Activated CD4-positive, alpha-beta T cell treated with anti-CD3 and anti-CD28 coated beads, Interleukin-2, Interleukin-4, amounts not matched to agents 100 ng/mL and 50 ng/mL, durations not matched to agents 16 hours and 8 hours (primary cell): ENCODE measurements at places on chromosomes 1 and 21.
A peak's percentile ranks its signal among the peaks of the same experiment; 100 is the strongest.

DNA sequence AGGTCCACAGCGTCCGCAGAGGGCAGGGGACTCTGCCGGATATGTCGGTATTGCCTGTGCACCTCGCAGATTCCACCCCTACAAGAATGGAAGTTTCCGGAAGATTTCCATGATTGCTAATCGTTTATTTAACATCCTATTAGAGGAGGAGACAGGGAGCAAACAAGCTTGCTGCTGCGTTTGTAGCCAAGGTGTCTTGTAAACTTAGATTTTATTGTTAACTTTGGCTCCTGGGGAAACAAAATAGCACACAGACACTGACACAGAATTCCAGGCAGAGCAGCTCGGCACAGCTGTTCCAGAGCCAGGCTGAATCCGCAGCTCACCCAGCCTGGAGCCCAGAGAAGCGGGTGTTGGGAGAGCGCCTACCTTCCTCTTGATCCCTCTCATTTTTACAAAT, 75.7 kb downstream of the AJAP1 start:
- no peak for DNase-seq

DNA sequence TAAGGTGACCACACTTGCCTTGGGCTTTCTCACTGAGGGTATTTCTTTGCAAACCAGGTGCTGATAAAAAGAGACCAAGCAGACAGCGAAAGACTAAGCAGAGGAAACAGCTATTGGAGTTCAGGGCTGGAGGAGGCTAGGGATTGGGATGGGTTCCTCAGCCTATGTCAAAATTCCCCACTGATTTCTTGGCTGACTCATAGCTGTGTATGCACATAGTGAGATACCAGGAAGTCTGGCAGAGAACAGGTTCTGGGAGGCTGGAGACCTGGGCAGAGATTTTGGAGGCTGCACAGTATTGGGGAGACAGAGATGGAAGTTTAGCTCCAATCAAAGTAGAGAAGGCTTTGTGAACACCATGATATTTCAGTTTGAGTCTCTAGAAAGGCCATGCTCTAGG, 25.3 kb downstream of the YARS1 start:
- no peak for DNase-seq

- DNase-seq = peak; percentile 50
Observed at GRCh38 chr1:183622884-183623785, 12.4 kb downstream of the ARPC5 start.

- no peak for DNase-seq
Observed at GRCh38 chr1:179021873-179022272, 3.8 kb upstream of the FAM20B start.

DNA sequence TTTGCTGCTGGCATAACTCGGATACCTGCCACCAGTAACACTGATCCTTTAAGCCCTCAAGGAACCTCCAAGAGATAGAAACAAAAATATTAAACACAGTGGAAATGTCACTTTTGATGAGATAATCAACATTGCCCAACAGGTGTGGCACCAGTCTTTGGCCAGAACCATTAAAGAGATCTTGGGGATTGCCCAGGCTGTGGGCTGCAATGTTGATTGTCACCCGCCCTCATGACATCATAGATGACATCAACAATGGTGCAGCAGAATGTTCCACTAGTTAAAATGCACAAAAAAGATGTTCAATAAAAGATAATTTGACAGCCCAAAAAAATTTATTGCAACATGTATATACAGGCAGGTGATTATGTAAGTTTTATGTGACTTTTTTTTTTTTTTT, 20.2 kb upstream of the ZMYM1 start:
- DNase-seq = no peak

DNA sequence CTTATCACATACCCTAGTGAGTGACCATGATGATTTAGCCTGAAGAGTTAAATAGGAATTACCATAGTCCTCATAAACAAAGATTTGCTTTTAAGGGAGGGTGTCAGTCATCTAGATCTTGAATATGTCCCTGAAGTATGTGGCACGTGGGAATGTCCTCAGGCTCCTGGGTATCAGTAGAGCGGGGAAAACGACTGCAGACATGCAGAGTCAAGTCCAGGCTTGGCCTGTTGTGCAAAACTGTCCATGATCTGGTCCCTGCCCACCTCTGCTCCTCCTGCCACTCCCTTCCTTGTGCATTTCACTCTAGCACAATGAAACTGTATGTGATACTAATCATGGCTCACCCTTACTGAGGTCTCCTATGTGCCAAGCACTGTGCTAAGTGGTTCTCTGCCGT, 12.9 kb downstream of the MOV10 start:
- no peak for DNase-seq

- no peak for DNase-seq
Observed at GRCh38 chr1:63847308-63847910, 73.6 kb downstream of the ROR1 start.
